ENCODE measurements at places on chromosomes 7 and 10.
A peak's percentile ranks its signal among the peaks of the same experiment; 100 is the strongest.

GRCh38 chr7:142153400-142153799 is 41.9 kb downstream of the MGAM2 start:
- peak; percentile 28 for DNase-seq

DNA sequence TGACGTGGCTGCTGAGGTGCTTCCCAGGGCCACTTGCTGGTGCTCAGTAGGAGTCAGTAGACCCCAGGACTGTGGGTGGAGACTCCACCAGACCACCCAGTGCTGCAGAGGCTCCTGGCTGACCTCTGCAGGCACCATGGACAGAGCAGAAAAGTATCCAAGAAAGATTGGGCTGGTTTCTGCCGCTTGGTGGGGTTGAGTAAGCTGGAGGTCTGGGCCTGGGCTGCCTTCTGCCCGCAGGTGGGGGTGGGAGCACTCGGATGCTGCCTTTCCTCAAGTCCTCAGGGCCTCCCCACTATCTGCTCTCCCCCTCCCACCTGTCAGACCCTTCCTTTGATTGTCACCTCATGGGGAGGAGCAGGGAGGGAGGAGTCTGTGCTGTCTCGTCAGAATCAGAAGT is 91.6 kb downstream of the WDR37 start:
- DNase-seq: no peak

- DNase-seq: peak; percentile 4
These were observed 1.7 kb upstream of the ST7 start for GRCh38 chr7:116951366-116952292.

GRCh38 chr7:26670841-26671240 is 193.5 kb downstream of the SKAP2 start:
- no peak for DNase-seq

DNA sequence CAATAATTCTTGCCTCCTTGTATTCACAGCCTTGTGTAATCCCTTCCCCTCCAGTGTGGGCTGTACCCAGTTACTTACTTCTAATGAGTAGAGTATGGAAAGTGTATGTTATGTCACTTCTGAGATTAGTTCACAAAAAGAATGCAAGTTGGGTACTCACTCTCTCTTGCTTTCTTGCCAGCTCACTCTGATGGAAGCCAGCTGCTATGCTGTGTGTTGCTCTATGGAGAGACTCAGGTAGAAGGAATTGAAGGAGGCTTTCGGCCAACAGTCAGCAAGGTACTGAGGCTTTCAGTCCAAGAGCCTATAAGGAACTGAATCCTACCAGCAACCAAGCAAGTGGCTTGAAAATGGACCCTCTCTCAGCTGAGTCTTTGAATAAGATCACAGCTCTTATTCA is 9.7 kb upstream of the BICC1 start:
- DNase-seq: no peak

- DNase-seq: no peak
These were observed 30.6 kb downstream of the MAPK8 start for GRCh38 chr10:48336978-48337599.

DNA sequence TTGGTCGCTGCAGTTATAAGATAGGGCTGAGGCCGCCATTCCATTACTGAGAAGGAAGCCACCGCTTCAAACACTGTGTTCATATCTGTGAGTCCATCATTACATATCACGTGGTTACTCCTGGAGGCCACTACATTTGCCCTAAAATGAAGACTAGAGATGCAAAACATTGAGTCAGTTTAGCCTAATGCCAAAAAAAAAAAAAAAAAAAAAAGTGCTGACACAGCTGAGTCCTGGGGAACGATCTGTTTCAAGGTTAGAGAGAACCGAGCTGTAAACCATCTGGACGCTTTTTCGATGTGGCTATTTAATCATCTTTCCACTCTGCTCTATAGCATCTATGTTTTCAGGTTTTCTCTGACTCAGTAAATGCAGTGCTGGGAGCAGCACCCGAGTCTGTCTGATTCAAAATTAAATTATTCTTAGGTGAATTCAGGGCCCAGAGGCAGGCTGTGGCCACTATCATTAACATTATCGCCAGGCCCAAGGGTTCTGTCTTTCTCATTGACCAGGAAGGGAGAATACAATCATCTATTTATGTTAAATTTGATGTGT is 449.1 kb downstream of the PAXIP1 start:
- no peak for DNase-seq

- no peak for DNase-seq
These were observed 461.5 kb upstream of the MKI67 start for GRCh38 chr10:128587689-128588088.

GRCh38 chr7:50481867-50482266 is 31.7 kb upstream of the FIGNL1 start:
- DNase-seq: no peak

DNA sequence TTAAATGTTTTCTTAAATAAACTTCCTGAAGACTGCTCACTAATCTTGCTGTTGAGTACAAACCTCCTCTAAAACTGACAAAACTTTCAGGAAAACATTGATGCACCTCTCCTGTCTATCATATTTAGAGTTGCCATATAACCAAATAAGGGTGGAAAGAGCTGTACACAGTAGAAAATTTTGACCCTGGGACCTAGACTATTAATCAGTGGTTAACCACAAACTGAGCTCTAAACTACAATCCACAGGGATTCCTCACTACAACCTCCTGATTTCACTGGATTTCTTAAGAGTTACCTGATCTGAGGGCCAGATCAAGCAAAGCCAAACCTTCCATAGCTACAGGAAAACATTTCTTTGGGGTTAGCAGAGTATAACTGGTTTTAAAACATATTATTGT is 39.9 kb upstream of the WNT16 start:
- DNase-seq: no peak

GRCh38 chr7:17996442-17997223 is 31.0 kb downstream of the PRPS1L1 start:
- no peak for DNase-seq
